Stimulated activated naive B cell treated with anti-CD40 and anti-IgM and Interleukin-4, amounts not matched to agents 10 μg/mL and 1 μg/mL and 100 μg/mL, for 72 hours (primary cell): ENCODE measurements at places on chromosomes 7 and 10.
A peak's percentile ranks its signal among the peaks of the same experiment; 100 is the strongest.

DNA sequence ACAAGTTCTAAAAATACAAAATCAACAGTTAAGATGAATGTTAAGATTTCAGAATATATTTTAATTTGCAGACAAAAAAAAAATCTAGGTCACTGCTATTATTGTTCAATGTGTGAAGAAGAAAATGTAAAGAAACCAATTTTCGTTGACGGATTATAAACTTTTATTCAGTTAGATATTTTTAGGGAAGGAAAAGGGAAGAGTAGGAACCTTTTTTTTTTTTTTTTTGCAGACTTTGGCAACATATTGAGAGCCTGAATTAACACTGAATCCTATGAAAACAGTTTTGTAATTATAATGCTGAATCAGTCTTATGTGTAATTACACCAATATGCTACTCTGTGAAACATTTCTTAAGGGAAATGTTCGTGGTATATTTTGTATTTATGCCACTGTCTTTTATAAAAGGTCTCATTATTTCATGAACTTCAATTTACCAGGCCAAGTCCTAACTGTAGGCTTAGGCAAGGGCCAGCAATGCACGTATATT lies 106.3 kb downstream of the ST8SIA6 start:
- DNase-seq: no peak
- H3K36me3 ChIP-seq: no peaks in the 10 kb centered on the region
- no peak overlapping the region for H3K27ac ChIP-seq
- no peaks in the 10 kb centered on the region for H3K4me1 ChIP-seq
- H3K27me3 ChIP-seq: peaks cover 9% of the 10 kb centered on the region

GRCh38 chr10:79249186-79250121 lies 97.8 kb upstream of the PPIF start:
- H3K27me3 ChIP-seq: no peaks in the 10 kb centered on the region
- DNase-seq: peak; percentile 75
- peaks cover 100% of the 10 kb centered on the region for H3K4me1 ChIP-seq

- no peak overlapping the region for H3K4me3 ChIP-seq
- peaks cover 3% of the 10 kb centered on the region for H3K27me3 ChIP-seq
- no peak for DNase-seq
- no peaks in the 10 kb centered on the region for H3K4me1 ChIP-seq
- no peak overlapping the region for H3K27ac ChIP-seq
- H3K36me3 ChIP-seq: no peaks in the 10 kb centered on the region
These were observed 282.4 kb downstream of the SORCS3 start for GRCh38 chr10:104923501-104923900.

- no peaks in the 10 kb centered on the region for H3K27me3 ChIP-seq
- no peak overlapping the region for H3K27ac ChIP-seq
- no peaks in the 10 kb centered on the region for H3K36me3 ChIP-seq
- DNase-seq: no peak
These were observed 39.9 kb upstream of the TMEM229A start for GRCh38 chr7:124072603-124073309.

- H3K36me3 ChIP-seq: no peaks in the 10 kb centered on the region
- DNase-seq: no peak
- no peaks in the 10 kb centered on the region for H3K4me1 ChIP-seq
- no peak overlapping the region for H3K27ac ChIP-seq
- H3K4me3 ChIP-seq: no peak overlapping the region
- peaks cover 35% of the 10 kb centered on the region for H3K27me3 ChIP-seq
These were observed 108.4 kb upstream of the ZMIZ1 start for GRCh38 chr10:78960316-78960800.
